ENCODE measurements at places on chromosomes 3 and 15.

DNA sequence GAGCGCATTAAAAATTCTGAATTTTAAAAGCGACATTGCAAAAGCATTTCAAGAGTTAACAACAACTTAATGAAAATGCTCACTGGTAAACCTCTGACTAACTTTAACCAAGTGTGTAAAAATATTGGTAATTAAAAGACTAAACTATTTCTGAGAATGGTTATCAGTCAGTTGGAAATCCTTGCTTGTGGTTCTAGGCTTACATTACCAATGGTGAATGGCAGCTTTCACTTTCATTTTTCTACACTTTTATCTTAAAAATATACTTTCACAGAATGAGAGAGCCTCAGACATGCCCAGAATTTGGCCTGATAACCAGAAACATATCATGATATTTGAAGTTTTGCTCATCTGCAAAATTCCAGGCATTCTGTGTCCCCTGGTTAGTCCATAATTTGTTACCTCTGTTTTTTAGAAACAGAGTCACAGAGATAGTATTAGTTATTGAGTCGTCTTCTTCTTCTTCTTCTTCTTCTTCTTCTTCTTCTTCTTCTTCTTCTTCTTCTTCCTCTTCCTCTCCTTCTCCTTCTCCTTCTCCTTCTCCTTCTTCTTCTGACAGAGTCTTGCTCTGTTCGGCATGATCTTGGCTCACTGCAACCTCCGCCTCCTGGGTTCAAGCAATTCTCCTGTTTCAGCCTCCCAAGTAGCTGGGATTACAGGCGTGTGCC, 5.5 kb upstream of the RNF111 start:
- DNase-seq: no peak

GRCh38 chr3:126538316-126538715, 14.4 kb downstream of the CHST13 start:
- DNase-seq: no peak

GRCh38 chr3:74537164-74537563, 77.3 kb downstream of the CNTN3 start:
- no peak for DNase-seq

DNA sequence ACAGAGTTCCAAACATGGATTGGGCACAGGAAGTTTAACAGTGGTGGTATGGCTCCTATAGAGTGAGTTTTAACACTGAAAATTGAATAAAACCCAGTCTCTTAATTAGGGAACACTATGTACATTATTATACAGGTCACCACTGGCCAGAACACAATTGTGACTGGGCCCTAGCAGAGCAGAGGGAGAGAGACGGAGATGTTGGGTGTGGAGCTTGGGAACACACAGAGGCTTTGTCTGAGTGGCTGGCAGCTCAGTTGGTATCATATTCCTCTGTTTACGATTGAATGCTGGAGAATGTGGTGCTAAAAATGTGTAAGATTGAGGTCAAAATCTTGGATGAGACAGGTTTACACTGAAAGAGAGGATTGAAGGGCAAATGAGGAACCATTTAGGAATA, 6.8 kb upstream of the MOBP start:
- peak; percentile 60 for DNase-seq

DNA sequence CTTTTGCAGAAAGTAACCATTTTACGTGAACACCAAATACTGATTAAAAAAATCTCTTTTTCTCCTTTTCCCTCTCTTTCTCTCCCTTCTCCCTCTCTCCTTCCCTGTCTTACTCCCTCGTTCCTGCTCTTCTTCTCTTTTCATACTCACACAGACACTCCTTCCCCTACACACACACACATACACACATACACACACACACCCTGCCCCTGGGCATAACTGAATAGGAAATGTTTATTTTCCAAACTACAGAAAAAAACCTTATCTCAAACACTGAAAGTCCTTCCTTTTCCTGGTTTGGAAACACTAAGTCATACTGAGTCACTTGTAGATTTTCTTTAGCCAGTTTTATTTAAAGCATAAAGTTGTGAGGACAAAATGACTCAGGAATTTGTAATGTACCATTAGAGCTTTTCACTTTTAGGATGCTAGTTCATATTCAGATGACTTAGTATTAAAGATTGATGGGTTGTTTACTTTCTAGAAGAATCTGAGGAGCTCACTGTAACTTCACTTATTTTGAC, 62.4 kb downstream of the MBNL1 start:
- DNase-seq: no peak

- no peak for DNase-seq
Measured at GRCh38 chr3:107765524-107765923, 242.8 kb downstream of the BBX start.

- DNase-seq: no peak
Measured at GRCh38 chr3:133354721-133355120, 45.1 kb upstream of the BFSP2 start.

DNA sequence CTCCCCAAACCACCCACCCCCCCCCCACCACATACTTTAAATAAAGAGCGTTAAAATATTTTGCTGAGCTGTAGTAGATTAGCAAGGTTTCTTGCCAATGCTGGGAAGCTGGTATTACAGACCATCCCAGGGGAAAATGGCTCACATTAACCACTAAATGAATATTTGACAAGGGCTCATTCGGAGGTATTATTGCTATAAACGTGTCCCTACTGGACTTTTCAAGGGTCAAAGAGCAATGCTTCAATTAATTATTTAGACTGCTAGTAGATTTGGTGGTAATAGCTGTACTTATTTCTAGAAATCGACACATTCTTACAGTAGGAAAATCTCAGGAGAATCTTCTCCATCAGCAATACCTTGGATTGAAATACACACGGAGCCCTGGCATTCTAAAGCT, 5.2 kb downstream of the SOX2 start:
- DNase-seq: no peak

DNA sequence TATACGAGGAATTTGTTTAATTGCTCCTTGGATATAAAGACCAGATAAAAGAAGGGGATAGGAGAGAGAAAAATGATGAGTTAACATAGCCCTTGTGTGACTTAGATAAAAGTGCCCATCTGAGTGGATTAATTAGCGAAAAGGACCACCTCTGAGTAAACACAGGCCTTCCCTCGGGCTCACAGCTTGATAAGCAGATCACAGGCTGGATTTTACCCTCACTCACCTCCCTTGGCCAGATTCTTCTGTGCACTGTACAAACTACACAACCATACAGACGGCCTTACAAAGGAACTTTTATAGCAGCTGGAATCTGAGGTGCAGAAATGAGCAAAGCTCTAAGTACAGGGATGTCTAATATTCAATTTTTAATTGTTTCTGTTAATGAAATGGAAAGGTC, 112.4 kb upstream of the STT3B start:
- DNase-seq: no peak

DNA sequence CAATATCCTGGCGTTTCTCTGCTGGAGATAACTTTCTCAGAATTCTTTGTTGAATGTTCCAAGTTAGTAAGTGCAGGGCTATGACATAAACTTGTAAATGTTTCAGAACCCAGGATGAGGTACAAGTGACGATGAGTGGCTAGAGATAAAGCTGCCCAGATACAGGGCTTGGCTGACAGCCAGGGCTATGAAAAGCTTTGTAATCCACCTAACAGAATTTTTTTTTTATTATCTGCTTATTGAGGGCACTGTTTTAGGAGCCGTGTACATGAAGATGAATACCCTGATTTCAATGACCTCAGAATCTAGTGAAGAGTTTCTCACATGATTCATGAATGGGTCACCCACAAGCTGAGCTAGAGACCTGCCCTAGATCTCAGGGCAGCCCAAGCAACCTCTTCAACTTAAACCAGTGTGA, 431.4 kb downstream of the DIPK2A start:
- DNase-seq: no peak

GRCh38 chr3:101484805-101485620, 28.0 kb downstream of the SENP7 start:
- DNase-seq: no peak

- no peak for DNase-seq
Measured at GRCh38 chr15:34725556-34725955, 29.2 kb downstream of the GJD2 start.

- no peak for DNase-seq
Measured at GRCh38 chr3:57592306-57592705, 4.8 kb downstream of the ARF4 start.

- DNase-seq: no peak
Measured at GRCh38 chr3:114758831-114759699, 388.0 kb downstream of the ZBTB20 start.

- no peak for DNase-seq
Measured at GRCh38 chr3:195011231-195011834, 259.6 kb downstream of the XXYLT1 start.

DNA sequence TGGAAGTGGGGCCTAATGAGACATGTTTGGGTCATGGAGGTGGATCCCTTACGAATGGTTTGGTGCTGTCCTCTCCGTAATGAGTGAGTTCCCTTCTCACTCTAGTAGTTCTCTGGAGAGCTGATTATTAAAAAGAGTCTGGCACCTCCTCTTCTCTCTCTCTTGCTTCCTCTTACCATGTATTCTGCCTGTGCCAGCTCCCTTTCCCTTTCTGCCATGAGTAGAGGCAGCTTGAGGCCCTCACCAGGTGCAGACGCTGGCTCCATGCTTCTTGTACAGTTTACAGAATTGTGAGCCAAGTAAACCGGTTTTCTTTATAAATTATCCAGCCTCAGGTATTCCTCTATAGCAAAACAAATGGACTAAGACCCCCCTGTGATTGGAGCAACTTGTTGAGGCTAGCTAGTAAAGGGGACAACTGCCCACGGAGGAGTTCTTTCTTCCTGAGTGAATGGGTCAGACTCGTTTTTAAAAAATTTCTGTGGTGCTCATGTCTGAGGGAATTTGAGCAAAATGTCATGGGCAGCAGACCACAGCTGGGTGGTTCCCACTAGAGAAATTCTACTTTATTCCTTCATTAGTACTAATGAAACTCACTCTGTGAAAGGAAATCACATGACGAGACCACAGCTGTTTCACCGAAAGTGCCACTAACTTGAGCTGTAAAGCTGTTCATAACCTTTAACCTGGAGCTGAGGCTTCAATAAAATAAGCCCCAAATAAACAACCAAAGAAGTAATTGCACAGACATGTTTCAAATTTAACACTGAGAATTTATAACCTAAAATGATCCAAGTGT, 210.0 kb downstream of the NFKBIZ start:
- no peak for DNase-seq

- no peak for DNase-seq
Measured at GRCh38 chr15:74497584-74497983, 36.6 kb upstream of the UBL7 start.

DNA sequence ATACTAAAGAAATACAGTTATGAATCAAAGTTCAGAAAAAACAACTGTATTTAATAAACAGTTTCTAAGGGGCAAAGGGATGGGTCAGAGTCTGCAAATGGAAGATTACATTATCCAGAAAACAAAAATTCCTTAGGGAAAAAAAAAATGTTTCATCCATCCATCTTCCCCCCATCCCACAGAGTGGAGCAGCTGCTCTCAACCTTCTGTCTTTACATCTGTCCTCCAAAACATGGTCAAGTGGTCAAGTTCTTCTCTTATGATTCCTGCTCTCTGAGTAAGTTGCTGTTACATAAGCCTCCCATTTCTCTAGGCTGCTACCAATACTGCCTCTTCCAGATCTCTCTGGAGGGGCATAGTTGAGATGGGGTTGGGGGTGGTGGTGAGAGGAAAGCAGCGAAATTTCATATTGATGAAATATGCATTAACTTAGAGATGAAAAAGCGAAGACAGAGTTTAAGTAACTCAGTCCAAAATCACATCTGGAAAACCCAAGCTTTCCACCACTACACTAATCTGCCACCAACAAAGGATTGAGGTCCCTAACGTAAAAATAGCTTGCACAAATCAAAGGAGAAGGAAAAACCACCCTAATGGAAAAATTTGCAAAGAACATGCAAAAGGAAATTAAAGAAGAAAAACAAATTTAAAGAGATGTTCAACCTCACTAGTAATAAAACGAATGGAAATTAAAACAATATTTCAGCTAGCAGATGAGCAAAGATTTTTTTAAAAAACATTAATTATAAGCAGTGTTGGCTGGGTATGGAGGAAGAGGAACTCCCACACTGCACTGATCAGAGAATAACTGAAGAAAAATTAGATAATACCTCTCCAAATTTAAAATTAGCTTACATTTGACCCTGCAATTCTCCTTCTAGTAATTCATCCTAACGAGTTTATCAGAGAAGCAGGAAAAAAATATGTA, 109.5 kb downstream of the ST8SIA2 start:
- no peak for DNase-seq

DNA sequence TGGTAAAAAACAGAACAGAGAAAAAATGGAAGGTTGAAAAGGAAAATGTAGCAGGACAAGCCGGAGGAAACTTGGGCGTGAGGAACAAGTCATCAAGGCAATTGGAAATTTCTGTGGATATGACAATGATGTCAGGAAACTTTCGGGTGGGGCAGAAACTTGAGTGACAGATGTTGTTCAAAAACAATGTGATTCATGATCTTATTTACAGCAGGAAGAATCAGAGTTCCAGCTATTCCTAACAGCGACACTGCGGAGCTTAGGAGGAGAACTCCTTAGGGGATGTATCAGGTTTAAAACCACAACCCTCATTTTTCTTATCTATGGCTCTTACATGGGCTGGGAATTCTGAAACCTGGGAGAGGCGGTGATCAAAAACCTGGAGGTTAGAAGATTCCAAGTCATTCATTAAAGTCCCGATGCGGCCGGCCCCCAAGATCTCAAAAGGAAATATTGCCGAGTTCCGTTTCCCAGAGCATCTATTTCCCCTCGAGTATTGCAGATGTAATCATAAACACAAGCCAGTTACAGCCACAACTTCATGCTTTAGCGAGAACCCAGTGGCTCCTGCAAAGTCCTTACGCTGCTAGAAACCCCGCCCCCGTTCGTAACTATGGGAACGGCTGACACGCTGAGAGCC, 659 bp upstream of the ARRDC4 start:
- no peak for DNase-seq

DNA sequence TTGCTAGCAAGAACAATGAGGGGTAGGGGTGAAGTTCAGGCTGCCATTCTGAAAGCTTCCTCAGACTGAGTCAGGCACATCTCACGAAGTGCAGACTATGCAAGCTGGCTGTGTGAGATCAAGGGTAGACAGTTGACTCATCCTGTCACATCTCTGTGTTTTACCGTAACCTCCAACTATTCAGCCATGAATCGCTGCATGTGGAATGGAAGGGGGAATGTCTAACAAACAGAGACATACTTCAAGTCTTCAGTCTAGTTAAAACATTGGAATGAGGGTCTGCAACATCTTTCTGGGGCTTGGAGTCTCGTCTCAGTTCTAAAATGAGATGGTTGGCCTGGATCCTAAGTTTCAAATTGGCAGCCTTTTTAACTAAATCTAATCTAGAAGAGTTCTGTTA, 25.9 kb downstream of the AGTR1 start:
- no peak for DNase-seq

GRCh38 chr15:41937568-41937923, 34.8 kb downstream of the EHD4 start:
- no peak for DNase-seq

GRCh38 chr15:89122505-89123180, 34.4 kb downstream of the ABHD2 start:
- DNase-seq: no peak

All from amygdala (tissue), 56 donors.